NCI-H82 (cell line): ENCODE measurements at places on chromosomes 3 and 15.

DNA sequence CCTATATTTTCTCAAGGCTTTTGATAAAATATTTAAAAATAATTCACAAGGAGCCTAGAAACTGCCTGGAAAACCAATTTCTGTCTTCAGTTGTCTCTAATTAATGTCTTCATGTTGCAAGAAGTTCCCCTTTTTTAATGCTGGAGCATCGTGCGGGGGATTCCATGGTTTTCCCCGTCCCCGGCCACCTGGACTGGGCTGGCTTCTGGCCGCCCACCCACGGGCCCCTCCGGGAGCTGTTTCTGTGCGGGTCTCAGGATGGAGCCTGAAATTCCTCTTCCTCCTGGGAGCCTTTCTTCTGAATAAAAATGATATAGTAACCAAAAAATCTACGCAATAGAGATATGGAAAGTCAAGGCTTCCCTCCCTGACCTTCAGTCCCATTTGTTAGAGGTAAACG is 8.1 kb upstream of the LRRK1 start:
- DNase-seq: no peak

GRCh38 chr3:64595253-64595694 is 92.5 kb downstream of the ADAMTS9 start:
- peak; percentile 41 for DNase-seq

DNA sequence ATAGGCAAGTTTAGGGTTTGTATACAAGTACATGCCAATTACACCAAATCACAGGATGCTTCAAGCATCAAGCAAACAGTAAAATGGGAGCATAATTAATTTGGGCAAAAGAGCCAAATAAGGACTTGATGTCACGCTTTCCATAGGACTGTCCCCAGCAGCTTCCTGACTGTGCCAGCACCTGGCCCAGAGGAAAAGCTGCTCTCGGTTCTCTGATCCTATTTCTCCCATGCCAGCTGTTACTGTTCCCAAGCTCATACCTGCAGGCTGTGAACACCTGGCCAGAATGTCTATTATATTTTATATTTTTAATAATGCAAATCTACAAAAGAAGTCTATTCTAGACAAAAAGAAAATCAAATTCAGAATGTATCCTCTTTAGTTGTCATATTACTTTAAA is 12.2 kb downstream of the ZXDC start:
- peak; percentile 21 for DNase-seq

- no peak for DNase-seq
Observed at GRCh38 chr3:189143771-189144170, 28.0 kb upstream of the TPRG1 start.

DNA sequence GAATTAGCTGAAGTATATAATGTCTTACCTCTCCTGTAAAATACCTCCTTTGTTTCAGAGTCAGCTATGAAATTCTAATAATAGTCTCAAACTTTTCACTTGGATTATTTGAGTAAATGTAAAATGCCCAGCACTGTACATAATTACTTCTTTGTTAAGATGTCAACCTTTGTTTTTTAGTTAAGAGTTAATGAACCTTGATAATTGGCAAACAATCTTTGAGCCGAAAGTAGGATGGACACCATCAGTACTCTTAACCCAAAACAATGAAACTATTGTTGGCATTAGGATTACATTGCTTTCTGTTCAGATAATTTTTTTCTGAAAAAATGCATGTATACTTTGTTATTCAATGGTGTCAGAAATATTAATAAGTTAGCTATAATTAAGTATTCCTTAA is 3.0 kb upstream of the NECTIN3 start:
- no peak for DNase-seq

DNA sequence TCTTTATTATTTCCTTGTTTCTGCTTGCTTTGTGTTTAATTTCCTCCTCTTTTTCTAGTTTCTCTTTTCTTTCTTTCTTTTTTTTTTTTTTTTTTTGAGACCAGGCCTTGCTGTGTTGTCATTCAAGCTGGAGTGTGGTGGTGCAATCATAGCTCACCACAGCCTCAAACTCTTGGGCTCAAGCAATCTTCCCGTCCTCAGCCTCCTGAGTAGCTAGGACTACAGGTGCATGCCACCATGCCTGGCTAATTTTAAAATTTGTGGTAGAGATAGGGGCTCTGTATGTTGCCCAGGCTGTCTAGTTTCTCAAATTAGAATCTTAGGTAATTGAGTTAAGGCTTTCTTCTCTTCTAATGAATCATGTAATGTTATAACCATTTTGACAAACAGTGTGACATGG is 22.4 kb downstream of the SLMAP start:
- DNase-seq: no peak

GRCh38 chr3:107978131-107979055 is 112.4 kb downstream of the CD47 start:
- DNase-seq: no peak

DNA sequence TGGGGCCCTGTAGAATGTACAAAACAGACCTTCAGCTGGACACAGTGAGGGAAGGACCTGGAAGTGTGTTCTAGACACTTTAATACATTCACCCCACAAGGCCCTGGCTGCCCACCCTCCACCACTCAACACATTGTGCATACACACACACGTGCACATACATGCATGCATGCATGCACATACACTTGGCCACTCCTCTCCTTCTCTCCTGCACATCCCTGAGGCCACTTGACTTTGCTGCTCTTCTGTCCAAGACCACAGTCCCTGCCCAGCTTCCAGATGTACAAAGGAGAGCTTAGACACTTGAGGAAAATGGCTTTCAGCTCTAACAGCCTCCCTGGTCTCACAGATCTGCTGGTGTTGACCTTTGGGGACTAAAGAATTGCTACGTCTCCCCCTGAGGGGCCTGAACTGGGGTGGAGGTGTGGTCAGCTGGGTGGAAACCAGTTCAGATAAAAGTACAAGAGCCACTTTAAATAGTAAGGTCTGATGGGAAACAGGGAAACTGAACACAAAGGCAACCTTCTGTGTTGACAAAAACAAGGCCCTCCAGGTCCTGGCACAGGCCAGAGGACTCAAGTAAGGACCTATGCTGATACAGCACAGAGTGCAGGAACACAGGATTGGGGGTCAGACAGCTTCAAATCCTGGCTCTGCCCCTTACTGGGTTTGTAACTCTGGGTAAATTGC is 24.8 kb upstream of the NOX5 start:
- DNase-seq: no peak

GRCh38 chr3:113496924-113497323 is 18.0 kb downstream of the SPICE1 start:
- no peak for DNase-seq
